Stimulated activated effector memory CD8-positive, alpha-beta T cell treated with anti-CD3 and anti-CD28 coated beads, Interleukin-12 subunit alpha, Interleukin-12 subunit beta, amount 100 ng/mL, for 72 hours (primary cell): ENCODE measurements at places on chromosomes 6 and 20.

- DNase-seq: no peak
Observed at GRCh38 chr20:63498960-63499337, at the start of gene EEF1A2. EEF1A2 (minus strand) TSS chr20:63499083; CDS start chr20:63497763, 1,320 bp downstream.

DNA sequence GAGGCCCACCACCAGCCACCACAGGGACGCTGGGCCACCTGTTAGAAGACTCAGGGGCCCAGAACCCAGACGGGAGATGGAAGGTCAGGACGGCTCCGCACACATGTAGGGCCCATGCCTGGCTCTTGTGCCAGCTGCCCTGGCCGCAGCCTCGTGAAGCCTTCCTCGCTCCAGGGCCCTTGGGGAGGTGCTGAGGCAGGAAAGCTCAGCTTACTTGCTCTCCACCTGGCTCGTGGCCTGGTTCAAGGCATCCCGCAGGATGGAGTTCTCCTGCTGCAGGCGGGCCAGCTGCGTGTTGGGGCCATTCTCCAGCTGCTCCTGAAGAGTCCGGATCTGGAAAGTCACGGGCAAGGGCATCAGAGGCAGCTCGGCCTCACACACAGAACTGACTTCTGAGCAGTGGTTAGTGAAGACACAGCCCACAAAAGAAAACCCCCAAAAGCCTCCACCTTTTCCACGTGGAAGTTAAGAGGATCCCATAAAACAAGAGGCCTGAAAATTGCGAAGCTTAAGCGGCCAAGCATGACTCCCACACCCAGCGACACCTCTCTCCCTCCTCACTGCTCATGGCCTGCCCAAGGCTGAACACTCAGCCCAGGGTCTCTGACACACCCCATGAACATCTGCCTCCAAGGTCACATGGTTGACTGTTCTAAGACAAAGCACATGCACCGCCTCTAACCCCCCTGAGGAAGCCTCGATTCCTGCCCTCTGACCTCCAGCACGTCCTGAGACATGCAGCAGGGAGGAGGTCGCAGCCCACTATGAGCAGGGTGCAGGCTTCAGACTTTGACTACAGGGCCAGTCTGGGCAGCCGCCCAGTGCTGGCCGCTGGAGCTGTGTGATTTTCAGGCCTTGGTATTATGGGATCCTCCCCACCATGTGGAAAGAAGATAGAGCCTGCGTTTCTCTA lies 46.5 kb downstream of the RRBP1 start:
- no peak for DNase-seq

- DNase-seq: no peak
Observed at GRCh38 chr6:158039178-158039557, 57.5 kb downstream of the SYNJ2 start.

GRCh38 chr6:149164199-149164750 lies 153.2 kb upstream of the TAB2 start:
- DNase-seq: no peak

DNA sequence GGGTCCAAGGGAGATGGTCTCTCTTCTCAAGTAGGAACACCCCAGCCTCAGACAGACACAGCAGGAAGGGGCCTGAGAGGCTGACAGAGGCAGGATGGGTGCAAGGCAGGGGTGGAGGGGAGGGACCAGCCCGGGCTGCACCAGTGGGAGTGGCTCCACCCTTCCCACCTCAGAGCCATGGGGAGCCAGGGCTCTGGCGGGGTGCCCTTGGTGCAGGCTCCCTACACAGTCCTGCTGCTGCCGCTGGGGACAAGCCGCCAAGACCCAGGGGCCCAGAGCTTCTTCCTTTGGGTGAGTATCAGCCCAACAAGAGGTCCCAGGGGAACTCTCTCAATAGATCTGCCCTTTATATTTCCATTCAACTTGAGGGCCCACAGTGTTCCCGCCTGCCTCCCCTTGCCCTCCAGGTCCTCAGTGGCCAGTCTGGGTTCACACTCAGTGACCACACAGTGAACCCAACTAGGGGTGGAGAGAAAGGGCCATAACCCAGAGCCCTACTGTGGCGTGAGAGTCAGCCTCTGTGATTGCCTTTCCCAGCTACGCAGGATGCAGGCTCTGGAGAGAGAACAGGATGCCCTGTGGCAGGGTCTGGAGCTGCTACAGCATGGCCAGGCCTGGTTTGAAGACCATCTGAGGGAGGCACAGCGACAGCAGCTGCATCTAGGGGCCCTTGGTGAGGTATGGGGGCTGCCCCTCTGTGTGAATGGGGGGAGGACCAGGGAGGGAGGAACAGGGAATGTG lies 592 bp downstream of the SAPCD1 start:
- DNase-seq: no peak

- DNase-seq: no peak
Observed at GRCh38 chr20:25464501-25465242, 57.2 kb downstream of the GINS1 start.

- DNase-seq: no peak
Observed at GRCh38 chr6:156889469-156889868, 112.3 kb downstream of the ARID1B start.

- DNase-seq: no peak
Observed at GRCh38 chr6:71395731-71396409, 107.3 kb downstream of the OGFRL1 start.

DNA sequence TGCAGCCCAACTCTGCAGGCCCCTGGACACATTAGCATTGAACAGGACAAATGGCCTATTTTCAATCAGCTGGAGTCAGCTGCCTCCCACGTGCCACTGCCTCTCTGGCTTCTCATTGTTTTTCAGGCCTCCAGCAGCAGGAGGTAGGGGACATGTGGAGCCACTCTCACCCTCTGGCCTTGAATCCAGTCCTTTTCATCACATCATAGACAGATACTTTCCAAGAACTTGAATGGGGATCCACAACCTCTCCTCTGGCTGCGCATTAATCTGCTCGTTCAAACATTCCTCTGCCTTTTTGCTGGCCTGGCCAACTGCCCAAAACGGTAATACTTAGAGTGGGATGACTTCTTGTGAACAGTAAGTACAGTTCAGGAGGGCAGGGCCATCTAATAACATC lies 592.3 kb downstream of the PKHD1 start:
- no peak for DNase-seq

- DNase-seq: no peak
Observed at GRCh38 chr6:26217714-26218075, 130.5 kb downstream of the HFE start.

GRCh38 chr20:35120012-35120701 lies 27.0 kb downstream of the EDEM2 start:
- no peak for DNase-seq

DNA sequence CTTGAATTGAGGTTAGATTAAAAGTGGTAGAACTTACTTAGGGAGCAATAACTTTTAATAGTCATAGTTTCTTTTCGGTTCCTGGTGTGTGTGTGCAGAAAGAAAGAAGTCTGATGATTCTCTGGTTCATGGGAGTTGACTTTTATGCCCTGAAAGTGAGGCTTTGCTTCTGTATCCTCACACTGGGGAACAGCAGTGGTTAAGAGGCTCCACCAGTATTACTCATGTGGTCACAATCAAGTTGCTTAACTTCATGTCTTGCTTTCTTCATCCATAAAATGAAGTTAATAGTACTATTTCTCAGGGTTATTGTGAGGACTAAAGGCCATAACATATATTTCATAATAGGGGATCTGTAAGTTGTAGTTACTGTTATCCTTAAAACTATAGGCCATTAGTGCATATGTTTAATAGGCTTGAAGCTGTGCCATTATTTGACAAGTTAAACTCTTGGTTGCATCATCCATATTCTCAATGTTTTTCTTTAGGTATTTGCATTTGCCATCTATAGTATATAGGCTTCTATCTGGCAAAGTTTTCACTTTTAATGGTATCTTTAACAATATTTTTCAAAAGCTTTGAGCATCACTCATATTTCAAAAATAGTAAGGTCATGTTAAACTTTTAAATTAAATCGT lies 262.4 kb downstream of the PLCB1 start:
- no peak for DNase-seq
